OCI-LY7 (cell line): ENCODE measurements at places on chromosomes 12 and 14.

GRCh38 chr12:28776913-28777422, 372.1 kb upstream of the FAR2 start:
- DNase-seq: no peak

- DNase-seq: no peak
These were observed 73.9 kb upstream of the EVL start for GRCh38 chr14:99991331-99991730.

- no peak for DNase-seq
These were observed 53.8 kb downstream of the MIS18BP1 start for GRCh38 chr14:45199230-45199629.

DNA sequence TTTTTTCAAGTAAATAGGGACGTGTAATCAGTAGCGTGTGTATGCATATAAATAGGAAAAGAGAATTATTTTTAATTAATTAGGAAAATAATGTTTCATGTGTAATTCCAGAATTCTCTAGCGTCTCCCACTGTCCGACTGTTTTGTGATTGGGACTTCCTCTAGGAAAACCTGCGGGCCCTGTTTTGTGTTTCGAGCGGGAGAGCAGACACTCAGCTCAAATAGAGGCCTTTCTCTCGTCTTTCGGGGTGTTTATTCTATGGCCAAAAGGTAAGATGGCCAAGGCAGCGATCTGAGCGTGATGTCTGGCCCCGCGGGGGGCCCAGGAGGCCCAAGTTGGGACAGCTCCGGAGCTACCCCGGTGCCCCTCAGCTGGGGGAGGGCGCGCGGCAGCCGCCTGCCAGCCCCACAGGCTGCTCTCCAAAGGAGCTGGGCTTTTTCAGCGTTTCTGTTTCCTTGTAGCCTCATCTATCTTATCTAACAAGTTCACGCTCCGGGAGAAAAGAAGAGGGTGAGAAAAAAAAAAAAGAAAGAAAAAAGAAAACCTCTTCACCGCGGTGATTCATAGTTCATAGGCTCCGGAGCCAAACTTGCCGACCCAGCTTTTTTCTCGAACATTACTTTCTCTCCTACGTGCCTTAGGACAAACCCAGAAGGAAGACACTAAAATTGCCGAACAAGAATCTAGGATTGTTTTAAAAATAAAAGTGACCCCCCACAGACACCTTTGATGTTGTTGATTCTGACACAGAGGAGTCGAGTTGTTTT, 7.5 kb upstream of the FOXG1 start:
- DNase-seq: no peak

DNA sequence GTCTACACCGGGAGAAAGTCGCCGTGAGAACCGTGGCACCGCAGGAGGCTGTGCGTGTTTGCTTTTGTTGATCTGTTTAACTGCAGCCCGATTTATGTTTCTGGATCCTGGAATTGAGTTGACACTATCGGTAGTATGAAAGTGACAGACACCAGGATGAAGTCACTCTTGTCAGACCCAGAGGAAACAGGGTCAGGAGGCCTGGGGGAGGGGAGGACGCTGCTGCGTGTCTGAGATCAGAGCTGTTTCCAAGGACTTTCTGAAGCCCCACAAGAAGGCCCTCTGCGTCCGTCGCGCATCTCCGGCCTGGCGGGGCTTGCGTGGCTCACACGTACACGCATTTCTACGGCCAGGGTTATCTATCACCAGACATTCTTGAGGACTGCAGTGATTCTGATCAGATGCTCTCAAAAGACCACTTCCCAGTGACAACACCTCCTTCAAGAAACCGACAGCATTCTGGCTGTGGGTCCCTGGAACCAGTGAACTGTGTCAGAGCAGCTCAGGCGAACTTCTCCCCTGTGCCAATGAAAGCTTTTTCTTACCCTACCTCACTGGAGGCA, 263.4 kb downstream of the ADGRD1 start:
- no peak for DNase-seq

DNA sequence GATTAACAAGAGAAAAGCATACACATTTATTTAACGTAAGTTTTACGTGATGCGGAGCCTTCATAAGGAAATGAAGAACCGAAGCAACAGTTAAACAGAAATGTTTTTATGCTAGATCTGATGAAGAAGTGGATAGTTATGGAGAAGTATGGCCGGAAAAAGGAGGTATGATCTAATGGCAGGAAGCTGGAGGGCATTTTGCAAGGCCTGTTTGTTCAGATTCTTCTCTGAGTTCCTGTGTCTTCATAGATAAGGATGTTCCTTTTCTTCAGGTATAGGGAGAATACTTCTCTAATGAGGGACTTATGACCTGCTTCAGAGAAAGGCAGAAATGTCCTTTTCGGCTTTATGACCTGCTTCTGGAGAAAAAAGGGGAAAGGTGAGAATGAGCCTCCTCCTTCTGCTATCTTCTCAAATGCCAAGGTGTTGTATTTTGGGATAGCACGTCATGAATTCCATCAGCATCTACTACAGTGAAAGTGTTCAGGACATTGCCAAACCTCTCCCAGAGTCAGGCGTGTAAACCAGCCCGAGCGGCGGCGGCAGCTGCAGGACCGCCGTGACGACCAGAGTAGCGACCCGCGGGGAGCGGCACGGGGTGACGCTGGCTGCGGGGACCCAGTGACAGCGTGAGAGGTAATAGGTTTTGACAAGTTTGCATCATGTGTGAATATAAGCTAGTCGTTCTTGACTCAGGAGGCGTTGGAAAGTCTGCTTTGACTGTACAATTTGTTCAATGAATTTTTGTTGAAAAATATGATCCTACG, 33.7 kb upstream of the SGPP1 start:
- no peak for DNase-seq

DNA sequence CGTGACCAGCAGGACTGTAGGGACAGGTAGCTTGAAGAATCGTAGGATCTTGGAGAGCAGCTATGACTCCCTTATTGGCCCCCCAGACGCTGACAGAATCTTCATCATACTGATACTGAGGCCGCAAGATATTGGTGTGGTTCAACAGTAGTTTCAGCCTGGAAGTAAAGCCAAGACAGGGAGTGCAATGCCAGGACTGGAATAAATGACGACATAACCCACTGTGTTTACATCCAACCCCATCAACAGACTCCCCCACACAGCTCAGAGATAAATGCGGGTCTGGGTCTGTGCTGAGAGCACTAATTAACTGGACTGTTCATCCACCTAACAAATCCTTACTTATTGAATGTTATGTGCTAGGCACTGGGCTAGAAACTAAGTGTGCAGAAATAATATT, 16.6 kb downstream of the NOXRED1 start:
- no peak for DNase-seq

DNA sequence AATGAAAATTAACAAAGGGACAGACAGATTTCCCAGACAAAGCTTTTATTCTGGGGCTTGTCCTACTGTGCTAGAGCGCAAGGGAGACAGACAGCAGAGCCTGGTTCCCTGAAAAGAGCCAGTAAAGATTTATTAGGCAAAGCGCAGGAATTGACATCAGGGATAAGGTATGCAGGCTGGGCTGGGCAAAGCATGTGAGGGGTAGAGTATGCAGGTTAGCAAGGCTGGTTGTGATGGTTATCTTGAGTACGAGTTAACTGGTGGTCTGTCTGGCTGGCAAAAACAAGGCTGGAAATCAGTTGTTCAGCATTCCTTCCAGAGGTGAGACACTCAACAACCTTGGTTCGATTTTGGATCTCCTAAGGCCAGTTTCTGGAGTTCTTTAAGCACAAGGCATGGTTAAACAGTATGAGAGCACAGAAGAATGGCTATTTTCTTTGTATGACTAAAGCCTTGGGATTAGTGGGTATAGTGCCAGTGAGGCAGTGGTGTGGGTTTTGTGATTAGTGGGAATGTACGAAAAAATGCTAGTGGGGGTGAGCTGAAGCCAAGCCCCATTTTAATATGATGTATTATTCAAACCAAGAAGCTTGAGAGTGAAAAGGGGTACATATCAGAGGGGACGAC, 30.9 kb downstream of the BTBD7 start:
- DNase-seq: no peak

DNA sequence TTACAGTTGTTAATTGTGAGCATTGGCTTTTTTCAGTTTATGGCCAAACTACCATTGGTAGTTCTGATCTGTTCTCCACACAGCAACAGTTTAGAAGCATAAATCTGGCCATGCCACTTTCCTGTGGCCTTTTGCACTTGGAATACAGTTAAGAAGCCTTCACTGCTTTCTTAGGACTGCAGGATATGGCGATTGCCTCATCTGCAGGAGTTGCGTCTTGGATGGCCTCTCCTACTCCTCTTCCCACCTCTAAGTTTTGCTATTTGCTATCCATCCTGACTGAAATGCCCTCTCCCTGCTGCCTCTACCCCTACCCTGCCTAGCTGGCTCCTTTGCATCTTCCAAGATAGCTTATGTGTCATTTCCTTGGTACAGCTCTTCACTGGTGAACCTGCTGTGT, 12.8 kb upstream of the BMAL2 start:
- no peak for DNase-seq

DNA sequence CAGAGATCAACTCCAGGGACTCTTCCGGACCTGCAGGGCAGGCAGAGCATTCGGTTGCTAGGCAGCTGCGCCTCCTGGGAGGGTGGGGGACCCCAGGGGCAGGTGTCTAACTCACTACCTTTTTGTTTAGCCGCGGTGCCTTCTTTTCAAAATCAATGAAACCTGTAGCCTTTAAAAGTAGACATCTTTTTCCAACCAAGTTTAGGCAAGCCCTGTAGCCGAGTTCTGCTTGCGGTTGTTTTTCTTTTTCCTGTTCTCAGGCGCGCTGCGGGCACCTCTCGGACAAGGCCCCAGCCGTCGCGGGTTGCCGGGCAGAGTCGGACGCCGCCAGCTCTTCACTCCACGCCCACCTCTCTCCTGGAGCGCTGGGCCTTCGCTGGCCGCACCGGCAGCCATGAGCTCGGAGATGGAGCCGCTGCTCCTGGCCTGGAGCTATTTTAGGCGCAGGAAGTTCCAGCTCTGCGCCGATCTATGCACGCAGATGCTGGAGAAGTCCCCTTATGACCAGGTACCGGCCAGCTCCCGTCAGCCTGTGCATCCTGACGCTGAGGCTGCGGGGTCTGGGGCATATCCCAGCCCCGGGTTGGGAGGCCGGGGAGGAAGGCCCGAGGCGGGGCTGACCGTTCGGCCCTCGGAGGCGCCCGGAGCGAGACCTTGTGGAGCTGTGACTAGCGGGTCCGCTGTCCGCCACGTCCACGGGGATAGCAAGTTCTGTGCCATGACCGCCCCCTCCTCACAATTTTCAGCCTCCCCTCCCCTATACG, at the start of gene TTC8:
TTC8 (plus strand) TSS at position 338 of the 764 bp plus-strand sequence; CDS start at position 395, 57 bp downstream.
- peak; percentile 90 for DNase-seq

GRCh38 chr12:50598321-50598862, 93.6 kb downstream of the DIP2B start:
- no peak for DNase-seq

DNA sequence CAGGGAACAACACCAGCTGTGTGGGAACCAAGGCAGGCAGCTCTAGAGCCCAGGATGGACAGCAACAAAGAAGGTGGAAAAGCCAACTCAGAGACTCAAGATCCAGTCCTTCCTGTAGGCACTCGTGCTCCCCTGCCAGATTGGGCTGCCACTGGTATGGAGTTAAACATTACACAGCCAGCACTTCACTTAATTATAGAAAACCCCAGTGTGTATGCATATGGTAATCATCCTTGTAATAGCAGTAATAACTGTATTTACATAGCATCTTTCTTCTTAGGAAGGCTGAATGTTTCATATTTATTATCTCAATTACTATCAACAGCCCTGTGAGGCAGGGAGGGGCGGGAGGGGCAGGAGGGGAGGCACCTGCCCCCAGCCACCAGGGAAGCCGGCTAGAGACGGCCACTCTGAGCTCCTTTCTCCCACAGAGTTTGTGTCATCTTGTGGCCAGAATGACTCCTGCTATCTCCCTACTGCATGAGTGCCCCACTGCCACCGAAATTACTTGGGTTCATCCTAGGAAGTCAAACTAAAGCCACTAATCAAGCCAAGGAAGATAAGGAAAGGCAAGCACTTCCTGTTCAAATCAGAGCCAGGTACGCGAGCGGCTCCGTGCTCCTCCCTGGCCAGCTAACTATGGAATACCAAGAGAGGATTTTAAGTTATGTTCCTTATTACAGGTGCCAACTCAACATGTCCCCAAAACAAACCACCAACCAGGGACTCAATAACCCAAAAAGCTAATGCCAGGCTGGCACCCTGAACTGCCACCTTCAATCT, 15.7 kb upstream of the RAB35 start:
- no peak for DNase-seq

GRCh38 chr14:105930572-105930971, 404.2 kb downstream of the TMEM121 start:
- DNase-seq: no peak

DNA sequence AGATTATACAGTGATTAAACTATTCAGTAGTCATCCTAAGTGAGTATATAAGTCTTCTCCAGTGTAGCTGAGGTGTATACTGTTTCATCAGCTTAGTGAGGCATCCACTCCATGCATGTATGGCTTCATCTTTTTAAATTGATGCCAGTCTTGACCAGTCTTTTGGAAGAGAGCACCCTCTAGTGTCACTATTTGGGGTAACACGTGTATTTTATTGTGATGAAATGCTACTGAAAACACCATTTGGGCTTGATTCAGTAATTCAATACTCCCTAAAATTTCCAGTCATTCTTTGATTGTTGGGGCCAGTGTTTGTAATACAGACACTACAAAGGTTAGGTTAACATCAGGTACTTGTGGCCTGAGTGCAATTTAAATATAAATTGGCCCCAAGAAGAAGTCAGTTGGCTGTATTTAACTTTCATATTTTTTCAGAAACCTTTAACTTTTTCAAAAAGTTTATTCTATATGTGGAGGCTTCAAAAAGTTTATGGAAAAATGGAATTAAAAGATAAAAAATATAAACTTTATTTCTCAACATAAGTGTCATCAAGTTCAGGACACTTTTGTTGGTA, 35.3 kb downstream of the MIPOL1 start:
- peak; percentile 21 for DNase-seq
